ENCODE measurements at places on chromosomes 16 and 17.

DNA sequence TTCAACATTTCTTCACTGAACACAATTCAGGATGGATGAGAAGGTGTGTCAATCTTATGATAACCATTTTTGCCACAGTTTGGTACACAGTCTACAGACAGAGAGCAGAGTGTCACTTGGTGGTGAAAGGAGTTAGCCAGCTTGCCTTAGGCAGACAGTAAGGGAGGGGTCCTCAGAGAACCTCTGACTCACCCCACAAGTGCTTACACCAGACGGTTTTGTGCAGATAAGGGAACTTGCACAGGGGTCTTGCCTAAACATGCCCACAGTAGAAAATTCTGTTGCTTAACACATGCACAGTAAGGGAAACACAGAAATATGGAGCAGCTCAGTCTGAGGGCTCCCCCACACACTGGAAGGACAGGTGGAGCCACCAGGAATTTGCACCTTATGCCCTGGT, 204.5 kb upstream of the CDH8 start:
- DNase-seq = no peak

GRCh38 chr16:78505544-78506366, 406.3 kb downstream of the WWOX start:
- no peak for DNase-seq

DNA sequence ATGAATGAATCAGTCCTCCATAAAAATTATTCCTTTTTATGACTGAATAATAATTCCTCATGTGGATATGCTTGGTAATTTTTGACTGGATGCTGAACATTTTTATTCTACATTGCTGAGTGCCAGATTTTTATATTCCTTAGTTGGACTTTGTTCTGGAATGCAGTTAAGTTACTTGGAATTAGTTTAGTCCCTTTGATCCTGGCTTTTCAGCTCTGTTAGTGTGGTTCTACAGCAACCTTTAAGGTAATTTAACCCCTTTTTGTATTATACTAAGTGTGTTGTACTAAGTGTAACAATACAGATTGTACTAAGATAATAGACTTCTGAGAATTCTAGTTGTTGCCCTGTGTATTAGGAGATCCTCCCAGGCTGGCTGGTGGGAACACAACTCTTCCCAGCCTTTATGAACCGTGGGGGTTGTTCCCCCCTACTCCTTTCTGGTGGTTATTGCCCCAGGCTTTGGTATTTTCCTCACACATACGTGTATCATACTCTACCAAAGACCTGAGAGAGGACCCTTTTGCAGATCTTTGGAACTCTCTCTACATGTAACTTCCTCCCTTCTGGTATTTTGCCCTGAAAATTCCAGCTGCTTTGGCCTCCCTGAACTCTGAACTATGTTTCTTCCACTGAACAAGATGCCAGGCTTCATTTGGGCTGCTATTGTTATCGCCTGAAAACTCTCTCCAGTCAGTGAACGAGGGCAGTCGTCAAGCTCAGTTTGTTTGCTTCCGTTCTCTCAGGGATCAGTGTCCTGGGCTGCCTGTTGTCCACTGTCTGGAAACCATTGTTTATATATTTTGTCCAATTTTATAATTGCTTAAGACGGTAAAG, 30.5 kb downstream of the TANGO6 start:
- DNase-seq = no peak

DNA sequence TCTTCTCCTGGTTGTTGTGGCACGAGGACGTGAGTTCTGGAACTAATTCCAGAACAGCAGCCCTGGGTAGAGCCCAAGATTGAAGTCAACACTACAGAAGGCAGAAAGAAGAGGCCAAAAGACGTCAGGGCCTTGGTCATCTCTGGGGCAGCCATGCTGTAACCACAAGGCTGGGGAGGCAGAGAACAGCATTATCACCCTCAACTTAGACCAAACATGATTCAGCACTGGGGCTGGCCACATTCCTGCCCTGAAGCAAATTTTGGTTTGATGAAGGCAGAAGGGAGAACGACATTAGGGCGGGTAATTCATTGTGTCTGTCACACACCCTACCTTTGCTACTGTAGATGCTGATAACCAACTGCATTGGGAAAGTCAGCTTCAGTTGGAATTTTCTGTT, 9.7 kb upstream of the ALOX15B start:
- no peak for DNase-seq

DNA sequence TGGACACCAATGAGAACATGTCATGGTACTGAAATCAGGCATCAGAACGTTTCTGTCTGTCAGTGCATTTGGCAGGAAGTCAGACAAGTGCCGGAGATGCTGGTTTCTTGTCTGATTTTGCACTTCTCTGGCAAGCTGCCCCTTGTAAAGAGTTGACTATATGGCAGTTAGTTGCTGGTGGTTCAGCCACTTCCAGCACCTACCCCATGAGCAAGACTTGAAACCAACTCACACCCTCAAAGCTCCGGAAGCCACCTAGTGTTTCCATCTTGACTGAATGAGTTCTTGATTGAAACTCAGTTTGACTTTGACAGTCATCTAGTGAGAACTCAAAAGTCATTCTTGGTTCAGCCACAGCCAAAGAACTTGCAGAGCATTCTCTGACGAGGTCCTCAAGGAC, 225.1 kb downstream of the SPECC1 start:
- peak; percentile 84 for DNase-seq

DNA sequence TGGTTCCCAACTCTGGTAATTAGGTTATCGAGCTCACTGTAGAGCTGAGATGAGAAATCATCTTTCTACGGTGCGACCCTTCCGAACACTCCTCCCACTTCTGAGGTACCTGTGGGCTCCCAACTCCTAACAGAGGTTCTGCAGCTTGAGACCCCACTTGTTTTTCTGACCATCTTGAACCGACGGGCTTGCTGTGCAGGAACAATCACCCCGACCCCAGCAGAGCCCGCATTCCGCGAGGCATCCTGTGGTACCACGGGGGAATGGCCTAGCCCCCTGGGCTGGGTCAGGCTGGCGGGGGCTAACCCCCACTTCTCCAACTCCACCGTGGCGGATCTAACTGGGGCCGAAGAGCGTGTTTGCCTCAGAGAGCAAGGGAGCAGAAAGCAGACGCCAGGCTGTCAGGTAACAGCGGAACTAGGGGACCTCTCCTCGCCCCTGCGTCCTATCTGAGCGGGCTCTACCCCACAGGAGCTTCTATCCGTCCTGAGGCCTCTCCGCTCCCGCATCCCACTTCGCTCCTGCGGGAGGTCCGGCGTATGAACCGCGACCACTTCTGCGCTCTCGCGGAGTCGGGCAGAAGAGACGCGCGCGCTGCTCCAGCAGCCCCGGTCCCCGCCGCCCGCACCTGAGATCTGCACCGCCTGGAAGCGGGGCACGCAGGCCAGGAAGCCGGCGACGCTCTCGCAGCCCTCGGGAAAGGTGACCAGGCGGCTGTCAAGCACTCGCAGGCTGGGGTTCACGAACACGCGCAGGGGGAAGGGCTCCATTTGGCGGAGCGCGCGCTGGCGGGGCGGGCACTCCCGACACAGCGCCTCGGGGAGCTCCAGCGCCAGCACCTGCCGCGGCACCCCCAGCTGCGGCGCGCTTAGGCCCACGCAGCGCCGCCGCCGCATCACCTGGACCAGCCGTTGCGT, 761 bp downstream of the PDF start:
- DNase-seq = no peak

DNA sequence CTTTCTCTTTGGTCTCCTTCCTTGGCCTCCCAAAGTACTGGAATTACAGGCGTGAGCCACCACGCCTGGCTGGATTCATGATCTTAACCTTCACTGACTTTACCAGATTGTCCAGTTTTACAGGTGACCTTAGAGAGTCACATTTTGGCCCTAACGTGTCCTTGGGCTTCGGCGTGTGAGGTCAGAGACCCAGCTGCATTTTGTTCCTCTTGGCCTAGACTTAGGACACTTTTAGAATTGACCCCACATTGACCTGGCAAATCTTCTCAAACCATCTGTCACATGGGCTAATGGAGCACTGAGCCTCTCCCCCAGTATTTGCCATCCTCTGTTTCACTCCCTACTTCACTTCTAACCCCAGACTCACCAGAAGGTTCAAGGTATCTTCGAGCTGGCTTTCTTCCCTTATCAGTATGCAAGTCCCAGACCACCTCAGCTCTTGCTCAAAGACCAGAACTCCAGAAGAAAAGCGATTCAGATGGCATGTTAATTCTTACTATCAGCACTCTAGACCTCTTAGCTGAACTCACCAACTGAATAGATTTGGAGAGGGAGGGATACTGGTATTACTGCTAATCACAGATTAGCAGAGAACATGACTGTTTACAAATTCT, 1.7 kb upstream of the CYTH1 start:
- DNase-seq = no peak

GRCh38 chr16:15861996-15862395, 5.2 kb upstream of the MYH11 start:
- DNase-seq = no peak

- DNase-seq = no peak
Observed at GRCh38 chr17:50523208-50523607, 9.3 kb upstream of the EPN3 start.

- DNase-seq = no peak
Observed at GRCh38 chr17:36461330-36462110, 25.0 kb upstream of the ZNHIT3 start.

DNA sequence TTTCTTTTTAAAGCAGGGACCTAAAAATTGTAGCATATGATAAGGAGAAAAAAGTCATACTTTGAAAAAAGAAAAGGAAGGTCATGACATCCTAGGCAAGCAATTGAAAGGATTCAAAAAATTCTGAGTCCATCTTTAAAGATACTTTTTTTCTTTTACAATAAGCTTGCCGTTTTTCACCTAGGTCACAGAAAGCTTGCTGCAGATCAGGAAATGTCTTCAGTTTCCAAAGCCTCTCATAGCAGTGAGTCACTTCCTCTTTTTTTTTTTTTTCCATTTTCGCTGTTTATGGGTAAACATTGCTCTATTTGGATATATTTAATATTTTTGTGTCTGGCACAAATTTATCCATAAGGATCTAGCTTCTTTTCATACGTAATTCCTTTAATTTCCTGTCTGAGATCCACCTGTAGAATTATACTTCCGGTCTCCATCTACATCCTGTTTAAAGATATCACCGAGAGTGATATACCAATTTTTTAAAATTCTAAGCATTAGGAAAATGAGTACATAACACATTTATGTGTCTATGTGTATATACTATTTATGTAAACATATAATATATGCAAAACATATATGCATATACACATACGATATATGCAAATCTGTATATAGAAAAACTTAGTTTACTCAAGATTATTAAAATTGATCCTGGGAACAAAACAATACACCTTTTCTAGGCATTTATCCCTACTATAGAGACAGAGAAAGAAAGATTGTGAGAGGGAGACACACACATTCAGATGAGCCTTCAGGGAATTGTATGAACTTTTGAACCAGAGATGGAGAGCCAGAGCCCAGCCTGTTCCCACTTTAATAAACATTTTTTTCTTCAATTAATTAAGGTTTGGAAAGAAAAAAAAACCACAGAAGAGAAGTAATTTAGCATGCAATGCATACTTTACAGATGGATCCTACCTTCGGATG, 134.4 kb downstream of the SKAP1 start:
- DNase-seq = no peak

- DNase-seq = no peak
Observed at GRCh38 chr16:23694644-23695373, 16.1 kb downstream of the PLK1 start.

- DNase-seq = no peak
Observed at GRCh38 chr17:82065193-82065637, 389 bp downstream of the DUS1L start.

DNA sequence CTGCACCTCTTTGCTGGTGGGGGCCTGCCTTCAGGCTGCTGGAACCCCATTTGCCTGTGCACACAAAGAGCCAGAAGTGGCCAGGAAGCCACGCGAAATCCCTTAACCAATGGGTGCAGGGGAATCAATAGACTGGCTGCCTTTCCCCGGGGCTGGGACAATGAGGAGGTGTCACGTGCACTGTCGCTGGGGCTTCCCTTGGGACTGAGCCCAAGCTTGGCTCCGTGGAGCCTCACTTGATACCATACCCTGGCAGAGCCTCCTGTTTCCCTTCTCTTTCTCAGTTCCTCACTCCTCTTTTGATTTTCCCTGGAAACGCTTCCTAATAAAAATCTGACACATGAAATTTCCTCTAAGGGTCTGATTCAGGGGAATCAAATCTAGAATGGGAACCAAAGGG, 38.8 kb upstream of the C16orf82 start:
- DNase-seq = no peak

DNA sequence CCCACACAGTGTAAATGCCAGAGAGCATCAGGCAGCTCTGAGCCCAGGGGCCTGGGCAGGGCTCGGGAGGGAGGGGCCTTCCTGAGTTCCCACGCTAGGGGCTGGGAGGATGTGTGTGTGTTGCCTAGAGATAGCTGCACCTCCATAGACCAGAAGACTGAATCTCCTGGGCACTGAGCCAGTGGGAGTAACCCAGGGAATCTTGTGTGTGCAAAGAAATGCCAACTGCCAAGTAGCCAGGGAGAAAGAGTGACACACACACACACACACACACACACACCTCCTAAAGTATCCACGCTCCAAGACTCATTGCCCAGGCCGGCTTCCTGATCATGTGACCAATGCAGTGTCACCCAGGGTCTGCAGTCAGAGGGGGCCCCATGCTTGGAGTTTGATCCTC, 166.2 kb upstream of the RPL38 start:
- DNase-seq = no peak

GRCh38 chr16:68275611-68276191, 11.4 kb downstream of the SLC7A6 start:
- DNase-seq = peak; percentile 65

DNA sequence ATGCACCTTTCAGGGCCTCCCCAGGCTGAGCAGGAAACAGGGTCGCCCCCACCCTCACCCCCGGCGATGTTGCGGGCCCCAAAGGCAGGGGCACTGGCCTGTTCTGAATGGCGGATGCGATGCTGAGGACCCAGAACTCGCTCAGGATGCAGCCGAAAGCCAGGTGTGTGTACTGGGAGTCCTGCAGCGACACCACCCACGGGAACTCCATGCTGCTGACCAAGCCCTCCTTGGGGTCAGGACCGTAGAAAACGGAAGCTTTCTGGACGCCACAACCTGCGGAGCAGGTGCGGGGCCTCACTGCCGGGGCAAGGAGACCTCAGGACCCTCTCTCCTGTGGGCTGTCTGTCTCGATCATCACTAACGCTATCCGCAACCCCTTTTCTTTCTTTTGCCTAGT, 4.0 kb downstream of the PRSS54 start:
- no peak for DNase-seq

DNA sequence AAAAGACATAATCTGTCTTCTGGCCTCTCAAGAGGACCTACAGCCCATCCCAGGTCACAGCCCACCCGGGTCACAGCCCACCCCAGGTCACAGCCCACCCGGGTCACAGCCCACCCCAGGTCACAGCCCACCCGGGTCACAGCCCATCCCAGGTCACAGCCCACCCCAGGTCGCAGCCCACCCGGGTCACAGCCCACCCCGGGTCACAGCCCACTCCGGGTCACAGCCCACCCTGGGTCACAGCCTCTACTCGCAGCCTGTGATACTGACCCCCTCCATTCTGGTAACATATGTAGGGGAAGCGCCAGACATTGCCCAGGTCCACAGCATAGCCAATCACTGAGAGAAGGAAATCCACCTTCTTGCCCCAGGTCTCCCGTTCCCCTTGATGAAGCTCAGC, 14.2 kb downstream of the SLC6A4 start:
- no peak for DNase-seq

Data from T-helper 2 cell treated with Interferon-gamma antibody and Interleukin-4, amounts not matched to agents 5 μg/mL and 100 μg/mL, for 36 hours (primary cell).